ENCODE measurements at places on chromosomes 1 and 21.

- no peak for DNase-seq
These were observed 407.3 kb downstream of the SIPA1L2 start for GRCh38 chr1:232222614-232223013.

DNA sequence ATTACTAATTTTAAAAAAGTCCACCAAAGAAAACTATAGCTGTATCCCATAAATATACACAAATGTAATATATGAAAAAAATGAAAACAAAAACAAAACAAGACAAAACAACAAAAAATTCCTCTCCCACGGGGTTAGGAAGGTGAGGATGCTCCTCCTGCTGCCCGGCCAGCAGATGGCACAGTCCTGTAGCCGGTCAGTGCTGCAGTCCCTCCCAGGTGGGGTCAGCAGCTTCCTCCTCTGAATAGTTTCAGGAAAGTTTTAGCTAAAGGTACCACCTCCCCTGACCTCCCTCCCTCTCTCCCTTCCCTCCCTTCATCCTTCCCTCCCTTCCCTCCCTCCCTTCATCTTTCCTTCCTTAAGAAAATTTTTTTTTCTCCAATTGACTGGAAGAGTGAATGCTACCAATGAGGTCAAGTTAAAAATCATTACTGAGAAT is 67.8 kb upstream of the BCL10 start:
- no peak for DNase-seq

GRCh38 chr1:203361945-203362719 is 11.2 kb upstream of the FMOD start:
- DNase-seq = no peak

- DNase-seq = no peak
These were observed 89.7 kb upstream of the RGS1 start for GRCh38 chr1:192485692-192486436.

DNA sequence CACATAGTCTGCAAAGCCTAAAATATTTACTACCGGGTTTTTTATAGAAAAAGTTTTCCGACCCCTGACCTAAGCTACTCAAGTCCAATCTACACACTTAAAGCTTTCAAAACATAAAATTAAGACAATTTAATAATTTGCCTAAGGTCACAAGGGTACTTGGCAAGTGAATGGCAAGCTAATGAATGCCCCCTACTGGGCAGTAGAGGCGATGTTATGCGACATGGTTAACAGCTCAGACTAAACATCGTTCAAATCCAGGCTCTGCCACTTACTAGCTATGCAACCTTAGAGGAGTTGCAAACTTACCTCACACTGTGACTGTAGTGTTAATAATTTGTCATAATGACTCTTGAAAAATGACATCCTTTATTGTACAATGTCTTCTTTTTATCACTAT is 317.2 kb upstream of the NFIA start:
- no peak for DNase-seq
